ENCODE measurements at places on chromosomes 11 and 22.
A peak's percentile ranks its signal among the peaks of the same experiment; 100 is the strongest.

- DNase-seq = peak; percentile 82
Observed at GRCh38 chr22:45642986-45643385, 28.6 kb upstream of the ATXN10 start.

DNA sequence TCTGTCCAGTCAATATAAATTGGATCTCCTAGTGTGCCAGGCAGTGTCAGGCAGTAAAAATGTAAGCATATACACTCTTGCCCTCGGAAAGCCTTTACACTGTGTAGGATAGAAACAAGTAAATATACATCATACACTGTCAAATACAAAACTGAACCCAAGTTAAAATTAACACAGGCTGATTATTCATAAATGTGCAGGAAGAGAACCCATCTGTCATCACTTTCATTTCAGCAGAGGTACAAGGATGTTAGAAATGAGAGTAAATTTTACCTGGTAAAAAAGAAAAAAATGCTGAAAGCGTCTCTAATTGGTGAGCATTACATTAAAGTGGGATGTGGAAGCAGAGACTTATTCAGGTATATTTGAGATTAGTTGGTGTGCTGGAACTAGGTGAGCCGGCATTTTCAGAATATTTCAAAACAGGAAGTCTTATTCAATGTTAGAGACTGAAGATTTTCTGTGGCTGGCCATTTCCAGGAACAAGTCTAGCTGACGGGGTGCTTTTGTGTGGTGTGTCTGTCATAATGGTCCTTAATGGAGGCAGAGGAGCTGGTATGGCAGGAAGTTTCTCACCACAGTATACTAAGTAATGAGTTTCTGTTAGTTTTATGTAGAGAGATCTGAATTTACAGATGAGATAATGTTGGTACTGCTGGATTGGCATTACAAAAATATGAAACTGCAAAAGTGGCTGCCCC is 192.6 kb downstream of the CASP12 start:
- DNase-seq = peak; percentile 49

DNA sequence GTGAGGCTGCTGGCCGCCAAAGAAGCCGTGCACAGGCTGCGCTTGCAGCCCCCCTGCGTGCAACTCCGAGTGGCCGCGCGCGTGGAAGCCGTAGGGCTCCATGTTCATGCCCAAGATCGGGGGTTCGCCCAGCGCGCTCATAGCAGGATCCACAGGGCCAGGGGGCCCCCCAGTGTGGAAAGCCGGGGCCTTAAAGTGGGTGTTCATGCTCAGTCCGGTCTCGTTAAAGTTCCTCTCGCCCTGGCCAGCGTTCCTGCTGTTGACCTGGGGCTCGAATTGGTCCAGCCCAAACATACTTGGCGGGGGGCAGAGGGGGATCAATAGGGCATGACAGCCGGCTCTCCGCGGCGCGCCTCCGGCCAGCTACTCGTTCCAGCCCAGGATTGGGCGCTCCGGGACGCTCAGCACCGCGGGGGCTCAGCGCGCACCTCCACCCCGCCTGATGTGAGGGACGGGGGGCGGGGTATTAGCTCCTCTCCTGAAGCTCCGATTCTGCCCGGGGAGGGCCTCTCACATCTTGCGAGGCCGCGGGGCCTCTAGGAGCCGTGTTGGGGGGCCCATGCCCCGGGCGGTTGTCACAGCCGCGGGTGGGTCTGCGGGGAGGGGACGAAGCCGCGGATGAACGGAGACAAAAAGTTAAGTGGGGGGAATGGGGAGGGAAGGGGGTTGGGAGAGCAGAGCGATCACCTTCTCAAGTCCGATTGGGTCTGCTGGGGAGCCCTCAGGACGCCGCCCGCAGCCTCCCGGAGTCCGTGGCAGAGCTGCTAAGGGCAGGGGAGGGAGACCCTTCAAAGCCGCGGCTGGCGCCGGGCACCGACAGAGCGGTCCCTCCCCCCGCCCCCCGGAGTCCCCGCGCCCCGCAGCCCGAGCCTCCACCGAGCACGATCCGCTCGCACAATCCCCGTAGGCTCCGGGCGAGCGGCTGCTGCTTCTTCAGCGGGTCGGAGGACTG is 1.0 kb downstream of the MN1 start:
- DNase-seq = no peak

DNA sequence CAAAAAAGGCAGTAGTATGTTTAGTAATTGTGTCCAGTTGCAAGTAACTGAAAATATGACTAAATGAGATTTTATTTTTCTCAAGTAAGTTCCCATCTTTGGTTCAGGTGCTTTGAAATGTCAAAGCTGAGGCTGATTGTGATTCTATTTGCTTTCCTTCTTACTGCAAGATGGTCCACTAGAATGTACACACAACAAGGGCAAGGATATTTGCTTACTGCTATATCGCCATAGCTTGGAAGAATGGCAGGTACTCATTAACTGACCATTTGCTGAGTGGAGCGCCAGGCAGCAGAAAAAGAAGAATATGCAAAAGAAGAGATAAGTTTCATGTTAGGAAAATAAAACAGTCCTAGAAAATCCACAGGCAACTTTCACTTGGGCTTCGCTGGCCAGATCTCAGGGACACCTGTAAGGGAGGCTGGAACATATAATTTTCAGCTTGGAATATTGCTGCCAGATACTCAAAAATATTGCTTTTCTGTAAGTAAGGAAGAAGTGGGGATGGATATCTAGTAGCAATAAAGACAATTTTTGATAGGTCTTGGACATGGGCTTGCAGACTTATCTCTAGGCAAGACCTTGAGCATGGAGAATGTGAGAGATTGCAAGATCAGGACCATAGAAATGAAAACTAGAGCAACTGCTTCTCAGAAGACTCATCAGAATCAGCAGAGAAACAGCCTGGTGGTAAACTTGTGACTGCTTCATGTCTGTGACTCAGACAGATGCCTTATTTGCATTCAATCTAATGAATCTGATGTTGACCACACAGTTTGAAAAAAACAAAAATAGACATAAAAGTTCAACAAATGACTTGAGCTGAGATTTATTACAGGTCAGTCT is 44.8 kb upstream of the OR9Q1 start:
- no peak for DNase-seq

DNA sequence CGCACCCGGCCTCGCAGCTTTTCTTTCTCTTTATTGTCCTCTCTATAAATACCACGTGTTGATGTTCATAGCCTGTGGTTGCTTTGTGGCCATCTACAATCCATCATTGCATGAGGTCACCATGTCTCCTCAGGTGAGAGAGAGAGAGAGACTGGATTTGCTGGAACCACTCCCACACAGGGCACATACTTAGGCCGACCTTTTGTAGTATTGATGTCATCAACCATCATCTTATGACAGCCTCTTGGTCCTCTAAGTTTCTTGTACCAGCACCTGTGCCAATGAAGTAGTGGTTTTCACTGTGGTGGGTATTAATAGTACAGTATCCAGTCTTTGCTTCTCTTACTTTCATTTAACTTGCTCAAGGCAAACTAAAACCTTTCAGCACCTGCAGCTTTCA is 22.8 kb upstream of the P2RY6 start:
- no peak for DNase-seq

DNA sequence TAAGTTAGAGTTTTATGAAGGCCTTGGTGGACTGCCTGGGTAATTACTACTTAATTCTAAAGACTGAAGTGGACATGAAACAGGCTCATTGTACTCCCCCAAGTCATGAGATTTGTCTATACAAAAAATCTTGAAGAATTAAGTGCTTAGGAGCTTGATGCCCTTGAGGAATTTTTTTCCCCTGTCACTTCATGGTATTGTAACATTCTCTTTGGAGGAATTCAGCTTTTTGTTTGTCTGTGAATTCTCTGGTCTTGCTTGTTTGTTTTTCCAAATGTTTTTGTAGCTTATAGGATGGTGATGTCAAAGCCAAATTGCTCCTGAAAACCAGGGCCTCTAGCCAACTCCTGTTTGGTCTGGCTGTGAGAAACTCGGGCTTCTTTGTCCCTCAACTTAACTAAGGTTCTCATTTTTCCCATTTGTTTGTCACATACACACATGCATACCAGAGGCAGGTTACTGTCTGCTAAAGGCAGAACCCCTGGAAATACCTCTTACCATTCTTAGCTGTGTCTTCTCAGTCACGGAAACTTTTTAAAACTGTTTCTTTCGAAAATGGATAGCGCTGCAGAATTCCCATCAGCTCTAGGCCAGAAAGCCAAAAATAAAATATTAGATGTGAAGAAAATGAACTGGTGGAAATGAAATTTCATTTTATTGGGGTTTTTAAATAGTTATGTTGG is 66.9 kb downstream of the AMOTL1 start:
- DNase-seq = no peak

- DNase-seq = peak; percentile 26
Observed at GRCh38 chr11:90250970-90251369, 28.1 kb upstream of the CHORDC1 start.

DNA sequence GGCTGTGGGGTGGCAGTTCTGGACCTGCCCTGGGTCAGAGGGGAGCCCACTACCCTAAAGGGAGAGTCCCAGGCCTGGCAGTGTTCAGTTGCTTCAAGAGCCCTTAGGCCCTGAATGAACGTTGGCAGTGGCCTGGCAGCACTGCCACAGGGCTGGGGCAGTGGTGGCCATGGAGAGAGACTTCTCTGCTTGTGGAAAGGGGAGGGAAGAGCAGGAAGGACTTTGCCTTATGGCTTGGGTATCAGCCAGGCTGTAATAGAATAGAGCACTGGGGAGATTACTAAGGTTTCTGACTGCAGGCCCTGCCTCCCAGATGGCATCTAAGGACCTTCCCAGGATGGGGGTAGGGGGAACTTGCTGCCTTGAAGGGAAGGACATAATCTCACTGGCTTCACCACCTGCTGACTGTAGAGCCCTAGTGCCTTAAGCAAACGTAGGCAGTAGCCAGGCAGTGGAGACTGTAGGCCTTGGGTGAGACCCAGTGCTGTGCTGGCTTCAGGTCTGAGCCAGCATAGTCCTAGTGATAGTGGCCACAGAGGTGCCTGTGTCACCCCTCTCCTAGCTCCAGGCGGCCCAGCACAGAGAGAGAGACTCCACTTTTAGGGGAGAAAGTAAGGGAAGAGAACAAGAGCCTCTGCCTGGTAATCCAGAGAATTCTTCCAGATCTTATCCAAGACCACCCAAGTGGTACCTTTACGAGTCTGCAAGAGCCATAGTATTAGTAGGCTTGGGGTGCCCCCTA is 27.6 kb downstream of the PLA2G6 start:
- peak; percentile 44 for DNase-seq

DNA sequence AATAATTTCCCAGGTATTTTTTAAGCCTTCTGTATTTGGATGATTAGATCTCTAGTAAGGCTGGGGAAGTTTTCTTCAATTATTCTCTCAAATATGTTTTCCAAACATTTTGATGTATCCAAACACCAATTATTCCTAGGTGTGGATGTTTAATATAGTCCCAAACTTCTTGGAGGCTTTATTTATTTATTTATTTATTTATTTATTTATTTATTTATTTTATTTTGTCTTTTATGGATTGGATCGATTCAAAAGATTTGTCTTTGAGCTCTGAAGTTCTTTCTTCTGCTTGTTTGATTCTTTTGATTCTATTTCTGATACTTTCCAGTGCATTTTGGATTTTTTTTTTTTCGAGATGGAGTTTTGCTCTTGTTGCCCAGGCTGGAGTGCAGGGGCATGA is 2267.9 kb upstream of the RAG2 start:
- DNase-seq = no peak

DNA sequence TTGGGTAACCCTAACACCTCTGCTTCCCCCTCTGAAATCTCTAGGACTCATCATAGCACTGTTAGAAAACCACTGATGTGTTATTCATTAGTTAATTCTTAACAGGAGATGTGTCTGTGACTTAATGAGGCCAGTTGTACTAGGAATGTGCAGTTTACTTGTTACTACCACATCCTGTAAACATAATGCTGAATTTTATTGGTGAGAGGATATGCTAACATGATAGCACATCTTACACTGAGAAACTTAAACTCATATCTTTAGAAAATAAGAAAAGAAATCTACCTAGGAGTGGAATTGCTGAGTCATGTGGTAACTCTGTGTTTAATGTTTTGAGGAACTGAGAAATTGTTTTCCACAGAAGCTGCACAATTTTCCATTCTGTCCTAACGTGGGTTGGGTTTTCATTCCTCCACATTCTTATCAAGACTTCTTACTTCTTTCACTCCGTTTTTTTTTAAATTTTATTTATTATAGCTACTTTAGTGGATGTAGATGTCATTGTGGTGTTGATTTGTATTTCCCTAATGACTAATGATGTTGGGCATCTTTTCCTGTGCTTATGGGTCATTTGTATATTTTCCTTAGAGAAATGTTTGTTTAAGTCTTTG is 33.7 kb downstream of the RNF121 start:
- DNase-seq = peak; percentile 49

- no peak for DNase-seq
Observed at GRCh38 chr22:26581026-26581425, 8.9 kb downstream of the TPST2 start.

- DNase-seq = no peak
Observed at GRCh38 chr11:126594921-126595367, 239.5 kb downstream of the ST3GAL4 start.

DNA sequence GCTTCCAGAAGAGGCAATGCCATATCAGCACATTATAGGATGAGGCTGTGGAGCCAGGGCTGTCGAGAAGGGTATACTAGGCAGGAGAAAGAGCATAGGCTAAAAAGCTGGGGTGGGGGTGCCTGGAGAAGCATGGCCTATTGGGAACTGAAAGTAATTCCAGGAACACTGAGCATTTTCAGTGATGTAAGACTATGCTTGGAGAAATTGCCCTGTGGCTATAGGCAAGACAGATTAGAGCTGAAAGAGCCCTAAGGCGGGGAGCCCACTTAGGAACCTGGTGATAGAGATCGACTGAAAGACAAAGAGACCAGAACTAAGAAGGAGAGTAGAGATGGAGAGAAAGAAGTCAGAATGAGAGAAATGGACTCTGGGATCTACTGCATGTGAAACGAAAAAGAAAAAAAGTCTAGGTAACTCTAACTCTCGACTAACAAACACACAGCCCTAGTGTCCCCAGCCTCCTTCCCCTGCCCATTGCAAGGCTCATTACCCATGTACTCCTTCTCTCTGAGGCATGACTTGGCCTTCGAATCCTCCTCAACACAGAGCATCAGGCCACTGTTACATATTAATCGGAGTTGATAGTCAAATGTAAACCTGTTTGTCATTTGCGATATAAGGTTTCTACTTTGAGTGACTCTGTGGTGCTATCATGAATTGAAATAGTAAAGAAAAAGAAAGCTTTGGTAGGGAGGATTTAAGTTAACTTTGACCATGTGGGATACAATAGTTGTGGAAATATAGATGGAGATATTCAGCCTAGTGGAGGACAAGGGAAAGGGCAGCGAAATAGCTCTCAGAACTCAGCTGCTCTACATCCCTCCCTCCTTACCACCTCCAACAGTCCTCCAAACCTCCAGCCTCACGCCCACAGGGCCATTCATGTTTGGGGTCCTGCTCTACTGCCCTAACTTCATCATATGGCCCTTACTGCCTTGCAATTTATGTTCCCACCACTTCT is 52.3 kb upstream of the BMAL1 start:
- DNase-seq = no peak

GRCh38 chr11:93059117-93059957 is 89.9 kb downstream of the MTNR1B start:
- no peak for DNase-seq

DNA sequence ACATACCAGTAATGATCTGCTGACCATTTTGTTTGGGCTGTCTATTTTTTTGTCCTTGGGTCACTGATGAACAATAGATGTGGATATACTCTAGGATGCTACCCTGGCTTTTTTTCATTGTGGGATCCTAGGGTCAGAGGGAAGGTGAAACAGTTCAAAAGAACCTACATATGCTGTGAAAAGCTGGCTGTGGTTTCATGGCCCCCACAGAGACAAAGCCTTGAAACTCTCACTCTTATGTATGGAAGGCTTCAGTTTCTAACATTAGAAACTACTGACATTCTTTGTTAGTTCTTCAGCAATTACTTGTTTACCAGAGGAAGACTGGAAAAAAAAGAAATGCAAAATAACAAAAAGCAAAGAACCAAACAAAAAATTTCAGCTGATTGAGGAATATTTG is 250.7 kb downstream of the FAT3 start:
- DNase-seq = no peak
